ENCODE measurements at places on chromosomes 12 and 14.
A peak's percentile ranks its signal among the peaks of the same experiment; 100 is the strongest.

DNA sequence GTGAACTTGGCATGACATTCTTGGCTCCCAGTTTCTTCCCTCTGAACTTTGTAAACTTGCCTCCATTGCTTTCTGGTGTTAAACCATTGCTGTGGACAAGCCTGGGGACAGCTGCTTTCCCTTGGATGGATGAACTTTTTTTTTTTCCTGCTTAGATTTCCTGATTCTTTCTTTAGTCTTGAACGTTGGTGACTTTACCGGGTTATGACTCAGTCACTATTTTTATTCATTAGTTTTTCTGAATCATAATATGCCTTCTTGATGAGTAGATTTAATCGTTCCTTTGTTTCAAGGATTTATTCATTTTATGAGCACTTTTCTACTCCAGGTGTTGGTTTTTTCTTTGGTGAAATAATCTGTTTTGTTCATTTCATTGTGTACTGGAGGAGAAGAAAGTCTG is 155.0 kb upstream of the RTL1 start:
- no peak for DNase-seq

DNA sequence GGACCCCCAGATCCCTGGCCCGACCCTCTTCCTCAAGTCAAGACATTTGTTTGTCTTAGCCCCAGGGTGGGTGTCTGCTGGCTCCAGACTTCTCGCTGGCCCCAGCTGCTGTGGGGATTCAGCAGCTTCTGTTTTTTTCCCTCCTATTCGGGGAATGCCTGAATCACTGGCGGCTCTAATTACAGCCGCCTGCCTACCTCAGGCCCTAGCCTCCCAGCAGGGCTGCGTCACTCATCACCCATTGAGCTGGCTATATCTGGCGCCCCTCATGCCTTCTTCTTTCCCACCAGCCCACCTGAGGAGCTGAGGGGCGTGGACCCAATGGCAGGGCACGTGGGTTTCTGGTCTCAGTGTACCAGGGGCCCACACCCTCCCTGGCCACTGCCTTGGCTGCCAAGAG is 10.1 kb downstream of the KRT80 start:
- DNase-seq = no peak

- no peak for DNase-seq
Observed at GRCh38 chr14:101395779-101396178, 165.5 kb upstream of the DIO3 start.

GRCh38 chr12:2284321-2284813 is 231.6 kb downstream of the CACNA1C start:
- DNase-seq = no peak

DNA sequence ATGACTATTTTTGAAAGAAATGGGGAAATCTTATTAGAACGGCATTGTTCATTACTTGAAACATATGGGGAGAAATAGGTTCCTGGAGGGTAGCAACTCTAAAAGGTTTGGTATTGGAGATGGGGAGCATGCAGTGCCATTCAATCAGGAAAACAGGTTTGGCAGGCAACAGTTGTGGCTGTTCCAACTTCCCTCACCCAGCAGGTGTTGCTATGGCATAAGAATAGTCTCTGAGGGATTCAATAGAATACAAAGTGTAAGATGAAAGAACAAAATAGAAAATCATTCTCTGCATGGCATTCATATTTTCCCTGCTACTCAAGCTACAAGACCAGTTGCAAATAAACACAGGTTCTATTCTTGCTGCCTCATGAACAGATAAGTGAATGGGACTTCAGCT is 393.3 kb upstream of the RPL10L start:
- peak; percentile 77 for DNase-seq

DNA sequence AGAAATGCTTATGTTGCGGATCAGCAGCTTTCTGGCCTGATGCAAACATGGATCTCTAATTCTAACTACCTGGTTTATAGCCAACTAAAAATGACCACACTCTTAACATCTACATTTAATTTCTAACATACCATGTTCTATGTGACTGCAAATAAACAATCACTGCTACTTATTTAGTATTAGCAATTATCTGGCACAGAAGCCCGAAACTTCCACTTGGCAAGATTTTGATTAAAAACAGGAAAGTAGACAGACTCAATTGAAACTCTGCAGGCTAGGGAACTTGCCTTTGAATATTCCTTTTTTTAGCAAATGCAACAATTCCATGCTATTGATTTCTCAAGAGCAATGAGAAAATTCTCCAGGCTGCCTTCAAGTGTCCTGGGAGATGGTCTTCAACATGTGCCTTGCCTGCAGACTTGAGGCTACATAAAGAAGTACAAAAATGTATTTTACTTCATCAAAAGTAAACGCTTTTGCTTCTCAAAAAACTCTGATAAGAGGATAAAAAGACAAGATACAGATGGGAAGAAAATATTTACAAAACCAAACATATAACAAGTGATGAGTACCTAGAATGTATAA is 9.1 kb upstream of the TMCC3 start:
- DNase-seq = no peak

DNA sequence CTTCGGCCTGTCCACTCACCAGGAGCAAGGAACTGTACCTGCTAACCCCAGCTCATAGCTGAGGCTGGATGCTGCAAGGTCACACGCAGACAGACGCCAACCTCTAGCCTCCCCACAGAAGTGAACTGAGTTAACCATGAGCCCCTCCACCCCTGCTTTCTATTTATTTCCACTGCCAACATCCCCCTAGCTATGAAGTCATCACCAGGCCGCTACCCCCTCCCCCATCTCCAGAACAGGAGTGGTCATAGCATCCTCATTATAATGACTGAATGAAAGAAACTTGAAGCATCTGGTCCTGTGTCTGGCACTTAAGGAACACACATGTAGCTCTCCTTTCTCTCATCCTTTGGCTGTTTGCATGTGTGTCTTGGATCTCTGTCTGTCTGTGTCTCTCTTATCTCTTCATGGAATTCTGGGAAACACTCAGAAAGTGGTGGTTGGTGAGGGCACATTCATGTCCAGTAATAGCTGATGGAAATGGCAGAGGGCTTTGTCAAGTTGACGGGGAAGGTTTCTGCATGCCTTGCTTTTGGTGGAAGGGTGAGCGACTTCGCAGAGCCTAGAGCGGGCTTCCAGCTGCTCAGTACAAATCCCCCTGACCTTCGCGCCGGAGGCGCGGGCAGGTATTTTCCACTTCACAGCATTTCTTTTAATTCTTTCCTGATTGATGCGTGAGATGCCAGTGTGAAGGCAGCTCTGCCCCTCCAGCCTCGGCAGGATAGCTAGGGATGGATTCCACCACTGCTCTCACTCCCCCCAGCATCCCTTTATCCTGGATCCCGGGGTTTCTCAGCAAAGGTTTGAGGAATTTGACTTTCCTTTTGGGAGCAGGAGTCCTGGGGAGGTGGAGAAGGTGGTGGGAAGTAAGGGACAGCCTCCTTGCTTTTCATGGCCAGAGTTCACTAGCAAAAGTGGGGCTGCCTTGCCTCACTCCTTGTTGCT is 198.2 kb downstream of the CHST11 start:
- DNase-seq = no peak

- no peak for DNase-seq
Observed at GRCh38 chr14:74596741-74597450, 15.1 kb downstream of the LTBP2 start.

GRCh38 chr12:91098941-91099340 is 12.4 kb downstream of the LUM start:
- no peak for DNase-seq

DNA sequence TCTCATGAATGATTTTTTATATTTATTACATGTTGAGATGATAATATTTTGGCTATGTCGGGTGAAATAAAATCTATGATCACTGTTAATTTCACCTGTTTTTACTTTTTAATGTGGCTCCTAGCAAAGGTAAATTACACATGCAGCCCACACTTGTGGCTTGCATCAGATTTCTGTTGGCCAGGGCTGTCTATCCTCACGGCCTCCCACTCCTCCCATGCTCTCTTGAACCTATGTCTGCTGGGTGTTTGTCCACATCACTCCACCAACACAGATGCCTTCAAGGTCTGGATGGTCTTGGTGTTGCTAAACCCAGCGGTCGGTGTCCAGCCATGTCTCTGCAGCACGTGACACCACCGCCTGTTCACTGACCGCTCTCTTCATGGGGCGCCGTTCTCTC is 339.4 kb upstream of the FKBP4 start:
- DNase-seq = no peak

- DNase-seq = no peak
Observed at GRCh38 chr14:68670359-68670715, 122.5 kb downstream of the ZFP36L1 start.

DNA sequence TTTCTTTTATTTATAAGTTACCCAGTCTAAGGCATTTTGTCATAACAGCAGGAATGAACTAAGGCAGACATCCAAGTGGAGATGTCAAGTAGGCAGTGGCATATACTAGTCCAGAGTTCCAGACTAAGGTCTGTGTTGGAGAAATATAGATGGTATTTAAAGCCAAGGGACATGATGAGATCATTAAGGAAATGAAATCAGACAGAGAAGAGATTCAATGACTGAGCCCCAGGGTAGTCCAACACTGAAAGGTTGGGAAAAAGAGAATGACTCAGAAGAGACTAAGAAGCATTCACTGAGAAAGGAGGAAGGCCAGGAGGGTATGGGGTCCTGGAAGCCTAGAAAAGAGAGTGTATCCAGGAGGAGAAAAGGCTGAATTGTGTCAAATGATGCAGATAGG is 442.2 kb upstream of the CCDC196 start:
- DNase-seq = no peak

- no peak for DNase-seq
Observed at GRCh38 chr14:94113073-94113472, 2.5 kb downstream of the IFI27 start.

DNA sequence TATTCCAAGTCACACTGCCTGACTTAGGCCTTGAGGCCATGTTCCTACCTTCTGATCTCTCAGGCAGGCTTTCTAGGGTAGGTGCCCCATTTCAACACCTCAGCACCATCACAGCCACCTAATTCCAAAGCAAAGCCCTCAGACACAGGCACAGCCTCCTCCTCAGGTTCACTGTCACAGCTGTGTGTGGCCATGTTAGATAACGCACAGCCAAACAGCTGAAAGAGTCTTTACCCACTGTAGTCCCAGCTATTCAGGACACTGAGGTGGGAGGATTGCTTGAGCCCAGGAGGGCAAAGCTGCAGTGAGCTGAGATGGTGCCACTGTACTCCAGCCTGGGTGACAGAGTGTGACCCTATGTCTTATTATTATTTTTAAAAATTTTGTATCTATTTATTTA is 7.3 kb upstream of the TMEM229B start:
- no peak for DNase-seq

DNA sequence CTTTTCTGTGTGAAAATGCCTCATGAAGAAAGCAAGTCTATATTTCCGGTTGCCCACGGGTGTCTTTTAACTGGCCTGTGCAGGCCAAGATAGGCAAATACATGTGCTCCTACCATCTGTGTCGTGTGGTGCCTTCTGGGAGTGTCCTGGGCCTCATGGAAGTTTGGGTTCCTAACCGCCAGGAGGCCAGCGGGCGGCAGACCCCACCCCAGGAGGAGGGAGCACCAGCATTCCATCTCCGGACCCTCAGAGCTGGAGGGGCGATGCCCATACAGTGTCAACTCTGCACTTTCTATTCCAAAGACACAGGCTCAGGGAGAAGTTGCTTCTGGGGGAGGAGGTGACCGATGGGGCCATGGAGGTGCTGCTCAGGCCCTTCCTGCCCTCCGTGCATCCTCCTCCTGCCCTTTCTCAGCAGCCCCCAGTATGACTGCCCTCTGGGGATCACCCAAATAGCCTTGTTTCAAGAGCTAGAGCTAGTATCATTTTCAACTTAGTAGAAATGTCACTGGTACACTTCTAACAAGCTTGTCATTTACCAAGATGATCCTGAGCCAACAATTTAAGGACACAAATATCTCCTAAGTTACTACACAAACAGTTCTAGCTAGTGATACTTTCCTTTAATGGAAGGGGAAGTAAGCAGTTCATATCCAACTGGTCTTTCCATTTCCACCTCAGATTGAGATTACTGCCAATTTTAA is 17.8 kb downstream of the CCDC92 start:
- DNase-seq = no peak

DNA sequence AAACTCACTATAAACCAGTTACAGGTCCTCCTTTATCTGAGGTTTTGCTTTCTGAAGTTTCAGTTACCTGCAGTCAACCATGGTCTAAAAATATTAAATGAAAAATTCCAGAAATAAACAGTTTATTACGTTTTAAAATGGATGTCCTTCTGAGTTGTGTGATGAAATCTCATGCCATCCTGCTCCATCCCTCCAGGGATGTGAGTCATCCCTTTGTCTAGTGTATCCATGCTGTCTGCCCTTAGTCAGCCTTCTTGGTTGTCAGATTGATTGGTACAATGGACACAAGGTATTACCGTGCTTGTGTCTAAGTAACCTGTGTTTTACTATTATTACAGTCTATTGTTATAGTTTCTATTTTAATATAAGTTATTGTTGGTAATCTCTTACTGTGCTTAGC is 328.3 kb downstream of the APAF1 start:
- DNase-seq = no peak

GRCh38 chr12:75137896-75138295 is 71.7 kb downstream of the KCNC2 start:
- DNase-seq = no peak

DNA sequence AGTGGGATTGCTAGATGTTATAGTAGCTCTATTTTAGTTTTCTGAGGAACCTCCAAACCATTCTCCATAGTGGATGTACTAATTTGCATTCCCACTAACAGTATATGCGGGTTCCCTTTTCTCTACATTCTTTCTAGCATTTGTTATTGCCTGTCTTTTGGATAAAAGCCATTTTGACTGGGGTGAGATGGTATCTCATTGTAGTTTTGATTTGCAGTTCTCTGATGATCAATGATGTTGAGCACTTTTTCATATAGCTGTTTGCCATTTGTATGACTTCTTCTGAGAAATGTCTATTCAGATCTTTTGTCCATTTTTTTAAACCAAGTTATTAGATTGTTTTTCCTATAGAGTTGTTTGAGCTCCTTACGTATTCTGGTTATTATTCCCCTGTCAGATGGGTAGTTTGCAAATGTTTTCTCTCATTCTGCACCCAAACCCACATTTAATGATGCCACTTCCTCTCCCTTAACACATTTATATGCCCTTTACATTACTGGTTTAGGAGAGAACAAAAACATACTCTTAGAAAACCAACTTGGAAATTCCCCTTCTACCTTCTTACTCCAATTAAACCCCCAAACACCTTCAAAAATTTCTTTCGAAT is 48.2 kb downstream of the NELL2 start:
- DNase-seq = no peak

GRCh38 chr12:25699454-25699853 is 146.4 kb upstream of the LMNTD1 start:
- DNase-seq = no peak

DNA sequence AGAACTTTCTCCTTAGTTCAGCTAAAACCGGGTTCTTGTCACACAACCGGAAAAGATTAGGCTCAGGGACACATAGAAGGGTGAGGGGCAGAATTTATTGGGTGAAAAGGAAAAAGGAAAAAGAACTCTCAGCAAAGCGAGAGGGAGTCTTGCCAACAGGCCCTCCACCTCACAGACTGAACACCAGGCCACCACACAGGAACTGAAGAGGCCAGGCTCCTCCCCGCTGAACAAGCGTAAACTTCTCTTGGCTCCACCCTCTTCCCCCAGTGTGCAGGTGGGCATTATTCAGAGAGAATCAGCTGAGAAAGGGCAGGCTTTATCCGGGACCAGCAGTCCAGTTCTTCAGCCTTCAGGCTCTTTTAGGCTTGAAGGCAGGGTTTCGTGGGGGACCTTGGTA is 125.6 kb upstream of the FGD4 start:
- DNase-seq = no peak

GRCh38 chr12:44046732-44047417 is 211.0 kb downstream of the TMEM117 start:
- DNase-seq = no peak
